ENCODE measurements at places on chromosomes 1 and 21.

DNA sequence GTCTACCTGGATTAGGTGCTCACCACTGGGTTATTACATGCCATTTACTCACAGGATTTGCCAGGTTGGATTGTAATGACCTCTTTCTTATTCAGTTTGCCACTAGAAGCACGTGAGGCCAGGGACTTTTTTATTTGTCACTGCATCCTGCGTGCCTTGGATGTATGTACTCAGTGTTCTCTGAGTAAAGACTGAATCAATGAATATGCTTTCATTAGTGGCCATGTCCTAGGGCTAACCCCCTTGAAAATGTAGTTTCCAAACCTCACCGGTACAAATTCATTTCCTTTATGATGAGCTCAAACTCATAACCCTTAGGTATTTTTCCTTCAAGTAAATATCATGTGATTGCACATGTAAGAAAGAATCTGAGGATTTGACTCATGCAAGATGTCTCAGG lies 1.3 kb upstream of the ZP4 start:
- DNase-seq: no peak

DNA sequence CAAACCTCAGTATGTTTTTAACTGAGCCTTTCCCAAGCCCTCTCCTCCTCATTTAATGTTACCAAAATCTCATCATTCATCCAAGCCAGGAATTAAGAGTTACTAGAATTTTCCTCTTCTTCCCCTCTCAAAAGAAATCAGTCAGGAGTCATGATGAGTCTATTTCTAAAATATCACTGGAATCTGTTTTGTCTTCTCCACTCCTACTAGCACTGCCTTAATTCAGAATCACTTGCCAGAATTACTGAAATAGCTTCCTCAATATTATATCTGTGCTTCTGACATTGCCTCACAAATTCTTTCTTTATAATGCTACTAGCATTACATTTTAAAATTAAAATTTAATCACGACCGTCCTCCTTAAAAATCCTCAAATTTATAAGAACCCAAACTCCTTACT lies 106.1 kb downstream of the PTGER3 start:
- DNase-seq: no peak

- no peak for DNase-seq
Observed at GRCh38 chr1:36816348-36816747, 218.0 kb downstream of the GRIK3 start.

- no peak for DNase-seq
Observed at GRCh38 chr1:243710467-243710866, 139.6 kb downstream of the AKT3 start.

DNA sequence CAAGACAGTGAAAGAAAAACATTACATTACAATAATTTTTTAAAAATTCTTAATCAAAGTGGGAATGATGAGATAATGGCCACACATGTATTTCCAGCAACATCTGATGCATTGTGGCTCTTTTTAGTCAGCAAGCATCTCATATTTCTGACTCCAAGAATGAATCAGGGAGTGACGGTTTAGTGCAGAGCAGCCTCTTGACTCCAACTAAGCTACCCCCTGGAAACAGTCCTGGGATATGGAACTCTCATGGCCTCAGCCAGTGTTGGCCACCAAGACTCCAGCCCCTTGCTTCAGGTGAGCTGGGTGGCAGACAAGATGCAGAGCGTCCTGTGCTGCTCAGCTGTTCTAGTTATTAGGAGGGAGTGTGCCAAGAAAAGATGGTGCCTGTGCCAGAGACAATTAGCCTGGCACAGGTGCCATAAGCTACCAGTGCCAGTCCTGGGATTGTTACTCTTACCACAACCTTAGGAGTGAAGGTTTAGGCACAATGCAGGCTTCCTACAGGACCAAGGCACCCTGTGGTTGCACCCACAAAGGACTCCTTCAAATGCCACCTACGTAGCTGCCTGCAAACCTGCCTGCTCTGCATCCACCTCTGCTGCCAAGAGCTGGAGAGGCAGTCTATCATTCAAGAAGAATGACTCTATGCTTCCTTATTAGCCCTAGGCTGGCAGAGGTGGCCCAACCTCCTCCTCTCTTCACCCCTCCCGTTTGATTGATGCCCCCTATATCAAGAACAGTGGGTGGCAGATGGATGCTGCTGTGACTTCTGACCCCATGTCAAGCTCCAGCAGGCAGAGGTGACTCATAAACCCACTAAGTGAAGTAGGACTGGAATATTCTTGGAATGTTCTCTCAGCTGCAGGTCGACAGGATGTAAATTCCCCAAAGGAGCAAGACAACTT lies 6.0 kb upstream of the SEC16B start:
- no peak for DNase-seq

DNA sequence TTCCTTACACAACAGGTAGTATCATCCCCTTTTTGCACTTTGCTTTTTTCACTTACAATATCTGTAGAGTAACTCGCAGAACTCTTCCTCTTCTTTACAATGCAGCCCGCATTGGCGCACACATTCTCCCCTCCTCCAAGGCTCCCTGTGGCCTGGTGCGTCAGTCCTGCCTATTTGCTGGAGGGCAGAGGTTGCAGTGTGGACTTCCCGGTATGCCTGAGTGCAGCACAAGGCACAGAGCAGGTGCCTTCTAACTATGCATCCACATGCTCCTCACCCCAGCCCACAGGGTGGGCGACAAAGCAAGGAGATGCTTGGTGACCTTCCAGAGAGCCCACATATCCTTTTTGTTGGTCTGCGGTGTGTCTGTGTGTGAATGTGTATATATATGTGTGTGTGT lies 53.3 kb downstream of the ARHGEF11 start:
- DNase-seq: no peak

DNA sequence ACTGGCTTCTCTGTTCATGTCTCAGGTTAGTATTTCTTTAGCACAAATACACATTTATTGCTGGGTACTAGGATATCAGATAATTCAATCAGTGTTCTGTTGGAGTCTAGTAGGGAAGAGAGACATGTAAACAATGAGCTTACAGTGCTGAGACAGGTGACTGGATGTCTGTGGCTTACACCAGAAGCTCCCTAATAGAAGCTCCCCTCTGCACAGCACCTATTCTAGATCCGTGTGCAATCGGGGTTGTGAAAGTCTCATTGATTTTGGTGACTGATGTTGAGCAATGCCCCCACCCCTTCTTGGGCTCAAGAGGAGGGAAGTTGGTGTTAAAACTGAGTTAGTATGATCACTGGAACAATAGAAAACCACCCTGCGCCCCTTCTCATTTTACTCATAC lies 279.2 kb downstream of the RPS6KC1 start:
- no peak for DNase-seq

- no peak for DNase-seq
Observed at GRCh38 chr1:44044071-44044801, 13.0 kb upstream of the SLC6A9 start.

- no peak for DNase-seq
Observed at GRCh38 chr1:166840309-166841274, 1.3 kb downstream of the POGK start.

DNA sequence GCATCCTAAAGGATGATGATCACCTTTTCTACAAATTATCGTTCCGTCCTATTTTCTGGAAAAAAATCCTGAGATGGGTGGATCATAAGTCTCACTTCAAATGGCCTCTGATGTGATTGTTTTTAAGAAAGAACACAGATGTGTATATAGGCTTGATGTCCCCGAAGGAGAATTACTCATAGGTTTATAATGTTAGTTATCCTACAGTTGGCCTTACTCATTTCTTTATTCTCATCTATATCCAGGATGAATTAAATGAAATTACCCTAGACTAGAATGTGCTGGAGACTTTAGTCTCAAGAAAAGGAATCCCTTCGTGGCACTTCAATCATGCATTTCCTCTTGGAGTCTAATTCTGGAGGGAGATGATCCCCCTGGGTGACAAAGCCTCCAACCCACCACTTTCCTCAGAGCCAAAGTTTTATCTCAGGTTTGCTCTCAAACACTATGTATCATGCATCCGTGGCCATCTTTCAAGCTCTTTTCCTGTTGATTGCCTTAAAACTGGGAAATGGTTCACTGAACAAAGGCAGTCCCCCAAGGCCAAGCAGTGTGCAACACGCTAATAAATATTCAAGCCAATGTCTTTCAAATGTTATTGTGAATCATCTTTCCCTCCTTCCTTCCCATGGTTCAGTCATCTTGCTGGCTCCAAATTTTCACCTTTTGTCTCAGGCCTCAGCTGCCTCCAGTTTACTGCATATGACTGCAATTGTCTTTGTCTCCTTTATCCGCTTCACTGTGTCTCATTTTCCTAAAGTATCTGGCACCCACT lies 32.5 kb upstream of the SMYD2 start:
- DNase-seq: no peak

DNA sequence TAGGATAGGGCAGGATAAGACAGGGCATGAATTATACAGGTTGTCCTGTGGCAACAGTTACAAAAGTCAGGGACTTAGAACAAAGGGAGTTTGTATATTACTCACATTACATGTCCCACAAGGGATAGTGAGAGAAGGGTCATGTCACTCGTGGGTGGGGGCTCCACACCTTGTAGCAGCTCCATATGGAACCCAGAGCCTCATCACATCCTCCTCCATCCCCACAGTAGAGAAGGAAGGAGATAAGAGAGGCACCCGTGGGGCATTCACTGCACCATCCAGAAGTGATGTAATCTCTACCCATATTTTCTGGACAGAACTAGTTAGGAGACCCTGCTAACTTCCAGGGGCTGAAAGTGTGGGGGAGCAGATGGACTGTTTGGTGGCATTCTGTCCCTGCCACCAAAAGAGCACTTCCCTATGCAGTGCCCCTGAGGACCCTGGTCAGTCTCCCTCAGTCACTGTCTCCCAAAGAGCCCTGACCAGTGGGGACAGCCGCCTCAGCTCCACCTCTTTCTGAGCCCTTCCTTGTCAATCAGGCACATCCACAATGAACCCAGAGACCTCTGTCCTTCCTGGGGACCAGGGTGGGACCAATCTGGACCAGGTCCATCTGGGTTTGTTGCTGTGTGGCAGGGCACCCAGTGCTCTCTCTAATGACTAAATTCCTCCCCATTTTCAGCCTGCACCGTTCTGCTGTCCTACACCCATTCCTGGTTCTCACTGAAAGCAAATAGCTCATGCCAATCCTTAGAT lies 154.8 kb upstream of the ETV3 start:
- DNase-seq: no peak

GRCh38 chr21:42975886-42976608 lies 1.7 kb downstream of the PKNOX1 start:
- no peak for DNase-seq

- no peak for DNase-seq
Observed at GRCh38 chr21:27371115-27371974, 404.5 kb upstream of the ADAMTS5 start.

DNA sequence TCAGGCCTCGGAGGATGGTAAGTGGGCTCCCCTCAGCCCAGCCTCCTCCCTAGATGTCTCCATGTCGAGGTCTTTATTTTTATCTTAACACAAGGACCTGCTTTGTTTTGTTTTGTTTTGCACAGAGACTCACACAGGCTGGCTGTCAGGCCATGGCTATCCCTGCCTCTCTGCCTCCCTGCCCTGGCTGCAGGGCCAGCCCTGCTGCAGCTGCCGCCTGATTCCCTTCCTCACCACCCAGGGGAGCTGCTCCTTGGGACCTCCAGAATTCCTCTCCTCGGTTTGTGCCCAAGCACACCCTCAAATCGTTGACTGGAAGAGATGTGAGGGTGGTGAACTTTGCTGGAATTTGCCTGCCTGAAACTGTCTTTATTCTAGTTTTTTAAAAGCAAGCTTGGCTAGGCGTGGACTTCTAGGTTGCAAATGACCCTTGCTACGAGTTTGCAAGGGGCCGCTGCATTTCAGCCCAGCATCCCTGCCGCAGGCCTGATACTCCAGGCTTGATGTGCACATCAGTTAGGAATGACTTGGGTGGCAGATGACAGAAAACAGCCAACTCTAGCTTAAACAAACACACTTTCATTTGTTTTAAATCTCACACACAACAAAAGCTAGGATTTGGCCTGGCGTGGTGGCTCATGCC lies 37.1 kb downstream of the WNT9A start:
- DNase-seq: no peak

GRCh38 chr1:183710333-183710732 lies 57.2 kb upstream of the APOBEC4 start:
- no peak for DNase-seq

DNA sequence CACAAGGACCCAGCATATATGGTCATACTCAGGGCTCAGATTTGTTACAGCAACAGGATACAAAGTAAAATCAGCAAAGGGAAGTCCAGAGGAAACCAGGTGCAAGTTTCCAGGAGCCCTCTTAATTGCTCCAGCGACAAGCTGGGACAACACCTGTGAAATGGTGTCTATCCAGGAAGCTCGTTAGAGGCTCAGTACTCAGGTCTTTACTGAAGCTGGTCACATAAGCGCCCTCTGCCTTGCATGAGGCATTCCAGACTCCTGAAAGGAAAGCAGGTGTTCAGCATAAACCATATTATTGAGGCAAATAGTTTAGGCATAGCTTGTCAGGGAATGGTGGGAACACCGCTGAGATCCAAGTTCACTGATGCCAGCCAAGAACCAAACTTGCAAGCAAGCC lies 231.0 kb downstream of the SLC35F3 start:
- DNase-seq: no peak

DNA sequence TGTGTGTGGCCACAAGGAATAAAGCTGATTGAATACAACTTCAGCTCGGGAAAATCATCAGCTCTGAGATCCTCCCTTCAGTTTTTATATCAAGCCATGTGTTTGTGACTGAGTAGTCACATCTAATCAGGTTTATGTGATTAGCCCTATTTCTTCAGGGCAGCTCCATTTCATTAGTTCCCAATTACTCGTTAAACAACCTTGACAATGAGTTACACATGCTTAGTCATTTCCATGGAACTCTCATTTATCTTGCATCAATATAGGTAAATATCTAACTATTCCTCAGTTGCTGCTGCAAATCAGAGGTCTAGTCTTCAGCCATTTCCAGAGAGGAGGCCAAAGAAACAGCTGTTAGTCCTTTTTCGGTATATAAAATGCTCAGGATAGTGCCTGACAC lies 16.3 kb downstream of the CRB1 start:
- no peak for DNase-seq

- DNase-seq: no peak
Observed at GRCh38 chr1:6509220-6509918, 17.9 kb upstream of the PLEKHG5 start.
